ENCODE measurements at places on chromosomes 5 and 9.

GRCh38 chr5:62828742-62829603, 250.4 kb downstream of the LRRC70 start:
- H3K36me3 ChIP-seq = 0 out of 2 replicates have a peak, but pooled peaks cover 4% of the 10 kb centered on the region
- no peaks in the 10 kb centered on the region for H3K27me3 ChIP-seq
- no peak overlapping the region for H3K4me3 ChIP-seq
- DNase-seq = no peak

GRCh38 chr5:133820507-133820906, 147.9 kb downstream of the C5orf15 start:
- H3K36me3 ChIP-seq = no peaks in the 10 kb centered on the region
- peaks cover 59% of the 10 kb centered on the region for H3K27me3 ChIP-seq
- H3K4me1 ChIP-seq = peaks cover 9% of the 10 kb centered on the region

GRCh38 chr5:176596689-176597416, 13.1 kb downstream of the GPRIN1 start:
- H3K27ac ChIP-seq = no peak overlapping the region
- H3K4me3 ChIP-seq = no peak overlapping the region
- H3K27me3 ChIP-seq = peaks cover 2% of the 10 kb centered on the region
- H3K4me1 ChIP-seq = no peaks in the 10 kb centered on the region

DNA sequence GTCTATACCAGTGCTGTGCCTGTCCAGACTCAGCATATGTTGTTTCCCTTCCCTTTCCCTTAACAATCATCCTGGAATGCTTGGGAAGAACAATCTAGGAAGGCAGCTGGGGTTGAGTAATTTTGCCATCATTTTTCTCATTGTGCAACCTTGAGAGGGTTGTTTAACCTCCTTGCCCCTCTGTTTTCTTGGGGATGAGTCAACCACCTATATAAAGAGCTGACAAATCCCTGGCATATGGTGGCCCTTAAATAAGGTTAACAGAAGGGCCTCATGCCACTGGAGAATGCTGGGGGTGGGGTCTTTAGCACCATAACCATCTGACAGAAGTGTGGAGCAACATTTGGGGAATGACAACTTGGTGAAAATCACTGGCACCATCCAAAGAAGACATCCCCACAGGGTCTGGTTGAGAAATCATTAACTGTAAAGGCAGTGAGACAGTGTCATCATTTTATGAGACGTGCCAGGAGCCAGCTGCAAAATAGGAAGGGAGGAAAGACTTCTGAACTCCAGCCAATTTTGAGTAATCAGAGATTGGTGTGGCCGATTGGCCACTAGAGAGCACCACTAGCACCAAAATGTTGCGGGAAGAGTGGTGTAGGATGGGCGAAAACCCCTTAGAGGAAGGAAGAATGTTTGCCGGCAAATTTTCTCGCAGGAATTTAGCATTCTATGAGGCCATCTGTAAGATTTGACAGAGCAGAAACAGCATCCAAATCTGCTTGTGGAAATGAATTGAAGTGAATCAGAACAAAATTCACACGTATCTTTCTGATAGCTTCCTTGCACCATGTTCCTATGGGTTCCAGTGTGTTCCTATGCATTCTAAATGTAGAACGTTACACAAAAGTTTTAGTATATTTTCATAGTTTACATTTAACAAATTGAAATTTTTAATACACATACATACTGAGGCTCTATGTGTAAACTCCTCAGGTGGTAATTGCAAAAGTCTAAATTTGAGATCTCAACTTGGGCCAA, 113.8 kb downstream of the MSX2 start:
- no peaks in the 10 kb centered on the region for H3K4me1 ChIP-seq
- no peak overlapping the region for H3K27ac ChIP-seq
- H3K4me3 ChIP-seq = no peak overlapping the region
- H3K36me3 ChIP-seq = no peaks in the 10 kb centered on the region

DNA sequence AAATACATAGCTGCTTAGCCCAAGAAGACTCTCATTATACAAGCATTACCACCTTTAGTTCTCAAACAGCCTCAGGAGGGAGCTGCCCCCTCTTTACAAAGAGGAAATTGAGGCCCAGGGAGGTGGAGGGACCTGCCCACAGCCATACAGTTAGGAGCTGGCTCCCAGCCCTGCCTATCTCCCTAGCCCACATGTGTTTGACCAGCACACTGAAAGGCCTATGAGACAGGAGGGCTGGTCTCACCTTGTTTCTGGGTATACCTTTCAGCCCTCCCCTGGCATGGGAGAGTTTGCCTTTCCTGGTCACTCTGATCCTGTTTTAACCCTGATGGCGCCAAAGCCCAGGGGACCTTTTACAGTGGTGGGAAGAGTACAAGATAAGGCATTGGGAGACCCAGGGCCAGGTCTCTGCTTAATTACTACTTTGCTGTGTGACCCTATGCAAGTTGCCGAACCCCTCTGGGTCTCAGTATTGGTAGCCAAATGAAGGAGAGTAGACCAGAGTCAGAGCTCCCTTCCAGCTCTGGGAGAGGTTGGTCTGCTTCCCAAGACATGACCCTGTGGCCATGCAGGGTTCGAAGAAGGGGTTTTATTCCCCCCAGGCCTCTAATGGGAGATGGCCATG, 60.9 kb upstream of the RPL26L1 start:
- H3K4me1 ChIP-seq = peaks cover 86% of the 10 kb centered on the region
- H3K27ac ChIP-seq = peak overlapping the region; percentile 99
- no peaks in the 10 kb centered on the region for H3K27me3 ChIP-seq
- peak overlapping the region; percentile 85 for H3K4me3 ChIP-seq

- peaks cover 59% of the 10 kb centered on the region for H3K36me3 ChIP-seq
- H3K4me1 ChIP-seq = peaks cover 27% of the 10 kb centered on the region
- H3K27ac ChIP-seq = no peak overlapping the region
- no peaks in the 10 kb centered on the region for H3K27me3 ChIP-seq
- DNase-seq = no peak
These were observed 55.0 kb downstream of the SH3PXD2B start for GRCh38 chr5:172399336-172399735.

DNA sequence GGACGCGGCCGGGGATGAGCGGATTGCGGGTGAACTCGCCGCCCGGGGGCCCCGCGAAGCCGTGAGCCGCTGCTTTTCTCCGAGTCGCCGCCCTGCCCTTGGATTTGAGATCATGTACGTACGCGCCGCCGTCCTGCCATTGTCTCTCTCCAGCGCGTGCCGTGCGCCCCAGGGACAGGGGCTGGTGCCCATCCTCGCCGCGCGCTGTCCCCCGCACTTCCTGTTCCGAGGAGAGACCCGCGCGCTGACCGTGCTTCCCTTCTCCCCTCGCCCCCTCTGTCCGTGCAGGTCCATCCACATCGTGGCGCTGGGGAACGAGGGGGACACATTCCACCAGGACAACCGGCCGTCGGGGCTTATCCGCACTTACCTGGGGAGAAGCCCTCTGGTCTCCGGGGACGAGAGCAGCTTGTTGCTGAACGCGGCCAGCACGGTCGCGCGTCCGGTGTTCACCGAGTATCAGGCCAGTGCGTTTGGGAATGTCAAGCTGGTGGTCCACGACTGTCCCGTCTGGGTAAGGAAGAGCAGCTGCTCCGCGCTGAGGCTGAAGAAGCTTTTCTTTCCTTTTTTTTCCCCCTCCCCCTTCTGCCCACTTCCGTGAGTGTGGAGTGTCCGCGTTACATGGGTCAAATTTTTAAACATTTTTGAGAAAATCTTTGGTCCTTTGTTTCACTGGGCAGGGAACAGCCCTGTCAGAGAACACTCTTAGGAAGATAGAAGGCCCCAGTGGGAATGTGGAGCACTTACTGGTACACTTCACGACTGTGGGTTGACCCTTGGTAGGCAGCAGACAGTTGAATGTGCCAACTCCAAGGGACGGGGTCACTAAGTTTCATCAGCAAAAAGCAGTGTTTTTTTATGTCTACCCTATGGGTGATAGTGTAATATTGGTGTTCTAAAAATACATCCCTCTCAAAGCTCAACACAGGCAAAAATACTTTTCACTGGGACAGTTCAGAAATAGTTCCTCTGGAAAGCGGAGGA, 727 bp downstream of the RHOBTB3 start:
- peak overlapping the region; percentile 81 for H3K27ac ChIP-seq
- peaks cover 75% of the 10 kb centered on the region for H3K4me1 ChIP-seq
- no peak for DNase-seq
- H3K4me3 ChIP-seq = peak overlapping the region; percentile 99
- H3K27me3 ChIP-seq = peaks cover 2% of the 10 kb centered on the region
